ENCODE measurements at places on chromosomes 3 and 15. TPM values are rescaled to one million over a fixed set of nuclear protein-coding genes. Genes with fewer than 3 reads are reported as not detected.

Gene VILL
- total RNA-seq = 3.7 TPM

Gene DNAH1
- total RNA-seq = 5.7 TPM

Gene KLHDC8B
- 1.2 TPM for total RNA-seq

Gene NANOGP8
- total RNA-seq = not detected

Gene ACTR8
- 35.7 TPM for total RNA-seq

Gene APOD
- total RNA-seq = not detected

Gene EXD1
- not detected for total RNA-seq

Gene PYGO1
- total RNA-seq = not detected

Gene IFT122
- 12.9 TPM for total RNA-seq

Gene CACNA1D
- total RNA-seq = 2.6 TPM

Gene SYNPR
- total RNA-seq = not detected

Gene SLCO2A1
- total RNA-seq = 0.05 TPM

Gene SEC61A1
- total RNA-seq = 167 TPM

Gene LYZL4
- not detected for total RNA-seq

Gene CX3CR1
- 0.23 TPM for total RNA-seq

Gene PLCB2
- total RNA-seq = 33.8 TPM

Gene ALPK3
- 0.05 TPM for total RNA-seq

Gene DAZL
- 0.05 TPM for total RNA-seq

Gene PIF1
- 36.9 TPM for total RNA-seq

Gene ZNF619
- total RNA-seq = 7.5 TPM

Gene CDC25A
- 34.4 TPM for total RNA-seq

Gene MAGEL2
- total RNA-seq = not detected

Gene PLA1A
- total RNA-seq = 4.4 TPM

All from GM12878 (cell line).